ENCODE measurements at places on chromosomes 12 and 14.
A peak's percentile ranks its signal among the peaks of the same experiment; 100 is the strongest.

- DNase-seq, result no peak
Observed at GRCh38 chr12:25644979-25645378, 91.9 kb upstream of the LMNTD1 start.

- DNase-seq, result peak; percentile 92
Observed at GRCh38 chr12:124236625-124237031, 58.3 kb upstream of the RFLNA start.

DNA sequence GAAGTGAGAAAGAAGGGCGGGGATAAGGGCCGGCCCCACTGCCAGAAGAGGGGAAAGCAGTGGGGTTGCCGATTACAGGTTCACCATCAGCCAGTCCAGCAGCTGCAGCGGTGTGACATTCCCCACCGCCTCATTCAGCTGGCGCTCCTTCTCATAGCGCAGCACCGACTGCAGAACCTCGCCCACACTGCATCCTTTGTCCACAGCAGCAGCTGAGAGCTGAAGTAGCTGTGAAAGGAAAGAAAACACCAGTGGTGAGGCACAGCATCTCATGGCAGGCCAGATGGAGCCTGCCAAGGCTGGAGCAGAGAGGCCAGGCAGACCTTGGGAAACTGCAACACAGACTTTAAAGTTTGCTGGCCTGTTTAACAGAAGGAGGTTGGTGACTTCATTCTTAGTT is 33.2 kb downstream of the AKAP3 start:
- no peak for DNase-seq

- DNase-seq, result peak; percentile 81
Observed at GRCh38 chr12:104121001-104121400, 17.0 kb downstream of the NFYB start.

- no peak for DNase-seq
Observed at GRCh38 chr14:81295958-81296923, 75.5 kb upstream of the GTF2A1 start.

- DNase-seq, result no peak
Observed at GRCh38 chr12:109131154-109132050, 15.0 kb downstream of the ACACB start.

DNA sequence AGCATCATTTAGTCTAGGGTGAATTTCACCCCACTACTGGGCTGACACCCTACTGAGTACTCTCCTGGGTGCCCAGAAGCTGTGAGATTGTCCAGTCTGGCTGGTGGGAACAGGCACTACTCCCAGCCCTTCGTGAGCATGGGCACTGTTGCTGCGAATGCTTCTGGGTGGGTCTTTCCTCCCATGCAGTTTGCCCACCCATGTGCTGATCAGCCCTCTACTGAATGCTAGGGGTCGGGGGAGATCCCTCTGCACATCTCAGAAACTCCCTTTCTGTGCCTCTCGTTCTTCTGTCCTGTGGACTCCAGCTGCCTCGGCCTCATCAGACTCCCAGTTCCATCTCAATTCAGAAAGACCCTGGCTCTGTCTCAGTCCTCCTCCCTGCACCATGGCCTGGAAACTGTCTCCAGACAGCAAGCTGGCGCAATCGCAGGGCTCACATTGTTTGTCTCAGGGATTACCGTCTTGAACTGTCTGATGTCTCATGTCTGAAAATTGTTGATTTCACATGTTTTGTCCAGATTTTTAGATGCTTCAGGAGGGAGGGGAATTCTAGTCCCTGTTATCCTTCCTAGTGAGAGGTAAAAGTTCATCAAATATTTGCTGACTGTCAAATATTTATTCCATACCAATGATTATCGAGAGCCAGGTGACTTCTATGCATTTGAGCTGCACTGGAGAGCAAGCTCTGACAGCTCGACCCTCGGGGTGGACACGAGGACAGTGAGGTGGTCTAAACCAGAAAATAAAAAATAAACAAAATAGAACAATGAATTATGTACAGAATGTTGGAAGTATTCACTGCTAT is 316.6 kb upstream of the RTL1 start:
- no peak for DNase-seq

GRCh38 chr14:52563120-52563519 is 10.5 kb downstream of the GPR137C start:
- peak; percentile 76 for DNase-seq

Data from EL (cell line).